Germinal center (tissue), 1 donor: ENCODE measurements at places on chromosomes 16 and 17.

DNA sequence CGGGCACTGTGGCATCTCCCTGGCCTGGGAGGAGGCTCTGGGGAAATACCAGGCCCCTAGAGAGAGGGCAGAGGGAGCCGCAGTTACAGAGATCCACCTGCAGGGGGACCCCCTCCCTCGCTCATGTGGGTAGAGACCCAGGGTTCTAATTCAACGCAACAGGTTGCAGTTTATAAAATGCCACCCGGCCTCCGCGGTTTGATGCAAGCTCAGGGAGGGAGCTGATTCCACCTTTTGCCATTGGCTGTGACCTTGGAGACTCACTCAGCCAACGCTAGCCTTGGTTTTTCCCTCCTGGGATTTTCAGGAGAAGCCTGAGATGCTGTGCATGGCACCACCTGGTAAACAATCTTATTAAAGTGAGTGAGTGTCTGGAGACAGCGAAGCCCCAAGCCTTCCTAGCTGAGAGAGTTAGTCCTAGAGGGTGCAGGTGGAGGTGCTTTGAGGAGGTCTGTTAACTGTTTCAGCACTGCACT lies 12.1 kb downstream of the TTLL6 start:
- peak; percentile 79 for DNase-seq

DNA sequence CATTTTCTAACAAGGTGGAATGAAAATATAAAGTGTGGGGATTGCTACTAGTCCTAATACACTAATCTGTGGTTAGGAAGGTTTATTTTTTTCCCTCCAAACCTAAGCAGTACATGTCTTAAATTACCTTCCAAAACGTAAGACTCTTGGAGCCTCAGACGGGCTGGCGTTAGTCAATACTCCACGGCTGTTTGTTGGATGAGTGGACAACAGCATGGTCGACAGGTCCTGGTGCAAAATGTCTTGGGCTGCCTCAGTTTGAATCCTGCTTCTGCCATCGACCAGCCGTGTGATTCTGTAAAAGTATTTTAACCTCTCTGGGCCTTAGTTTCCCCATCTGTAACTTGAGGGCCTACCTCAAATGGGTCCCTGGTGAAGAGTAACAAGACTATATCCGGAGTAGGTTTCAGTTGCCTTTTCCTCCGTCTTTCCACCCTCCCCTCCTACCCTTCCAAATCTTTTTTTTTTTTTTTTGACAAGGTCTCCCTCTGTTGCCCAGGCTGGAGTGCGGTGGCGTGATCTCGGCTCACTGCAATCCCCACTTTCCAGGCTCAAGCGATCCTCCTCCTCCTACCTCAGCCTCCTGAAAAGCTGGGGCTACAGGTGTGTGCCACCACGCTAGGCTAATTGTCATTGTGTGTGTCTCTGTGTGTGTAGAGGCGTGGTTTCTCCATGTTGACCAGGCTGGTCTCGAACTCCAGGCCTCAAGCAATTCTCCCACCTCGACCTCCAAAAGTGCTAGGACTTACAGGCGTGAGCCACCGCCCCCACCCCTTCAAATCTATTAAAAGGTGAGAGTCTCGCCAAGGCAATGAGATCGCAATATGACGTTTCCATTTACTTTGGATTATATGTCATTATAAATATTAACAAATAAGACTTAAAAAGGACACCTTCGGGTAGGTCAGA lies 5.8 kb downstream of the SCGB1C2 start:
- DNase-seq: no peak

GRCh38 chr17:247767-248166 lies 66.3 kb upstream of the DOC2B start:
- DNase-seq: no peak

- no peak for DNase-seq
Measured at GRCh38 chr16:3670711-3671110, 16.2 kb downstream of the DNASE1 start.

DNA sequence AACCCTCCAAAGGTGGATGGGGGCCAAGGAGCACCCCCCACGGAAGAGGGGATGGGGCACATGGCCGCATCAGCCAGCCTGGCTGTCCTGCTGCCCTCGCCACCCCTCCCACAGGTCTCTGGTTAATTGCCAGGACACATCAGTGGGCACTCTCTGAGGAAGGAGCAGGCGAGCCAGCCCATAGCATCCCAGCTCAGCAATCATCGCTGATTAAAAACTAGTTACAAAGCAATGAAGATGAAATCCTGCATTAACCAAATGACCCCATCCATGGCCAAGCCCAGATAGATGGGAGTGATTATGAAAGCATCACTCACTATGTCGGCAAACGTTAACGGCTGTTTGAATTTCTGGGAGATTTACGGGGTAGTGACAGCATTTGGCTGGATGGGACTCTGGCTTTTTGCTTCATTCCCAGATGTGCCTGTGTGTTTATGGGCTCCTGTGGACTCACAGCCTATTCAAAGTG lies 45.3 kb downstream of the CCDC182 start:
- no peak for DNase-seq

- no peak for DNase-seq
Measured at GRCh38 chr16:83579436-83579835, 228.3 kb upstream of the HSBP1 start.

DNA sequence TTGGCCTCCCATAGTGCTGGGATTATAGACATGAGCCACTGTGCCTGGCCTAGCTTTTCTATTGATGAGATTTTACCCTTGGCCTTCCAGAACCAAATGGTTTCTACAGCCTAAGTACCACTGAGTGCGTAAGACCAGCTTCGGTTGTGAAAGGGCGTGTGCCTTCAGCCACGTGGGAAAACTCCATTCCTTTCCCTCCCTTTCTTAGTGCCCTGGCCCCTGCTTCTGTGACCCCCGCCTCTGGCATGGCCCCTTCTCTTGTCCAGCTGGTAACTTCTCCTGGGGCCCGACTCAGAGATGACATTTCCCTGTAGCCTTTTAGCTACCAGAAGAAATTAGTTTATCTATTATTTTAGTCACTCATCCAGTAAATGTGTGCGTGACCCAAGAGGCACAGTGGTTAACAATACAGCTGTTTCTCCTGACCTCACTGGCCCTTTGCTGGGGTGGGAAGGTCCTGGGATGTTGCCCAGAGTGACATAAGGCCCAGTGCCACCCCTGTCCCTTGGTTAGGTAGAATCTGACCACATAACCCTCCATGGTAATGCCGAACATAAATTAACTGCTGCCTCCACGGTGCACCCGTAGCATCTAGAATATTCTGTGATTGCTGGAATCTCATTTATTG lies 97.3 kb downstream of the PLCG2 start:
- no peak for DNase-seq

DNA sequence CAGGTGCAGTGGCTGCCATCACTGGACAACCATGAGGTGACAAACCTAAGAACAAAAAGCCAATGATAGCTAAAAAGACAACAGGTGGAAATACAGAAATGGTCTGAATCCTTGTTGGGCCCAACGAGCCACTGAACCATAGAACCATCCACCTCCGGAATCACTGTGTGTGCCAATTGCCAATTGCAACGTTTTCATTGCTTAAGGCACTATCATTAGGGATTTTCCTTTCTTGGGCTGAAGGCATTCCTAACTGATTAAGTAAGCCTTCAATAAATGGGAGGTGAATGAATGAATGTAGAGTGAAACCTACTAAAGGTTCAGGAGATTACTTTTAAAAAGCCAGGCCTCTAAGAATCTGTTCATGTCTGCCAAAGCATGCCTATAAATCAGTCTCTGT lies 3.6 kb downstream of the USP31 start:
- no peak for DNase-seq

GRCh38 chr17:5472511-5472910 lies 3.7 kb upstream of the DHX33 start:
- no peak for DNase-seq

- DNase-seq: no peak
Measured at GRCh38 chr17:79855331-79856124, 16.3 kb upstream of the CBX4 start.

GRCh38 chr16:59478838-59479237 lies 744.7 kb upstream of the GOT2 start:
- DNase-seq: no peak

- no peak for DNase-seq
Measured at GRCh38 chr17:69547947-69548346, 133.4 kb downstream of the MAP2K6 start.

DNA sequence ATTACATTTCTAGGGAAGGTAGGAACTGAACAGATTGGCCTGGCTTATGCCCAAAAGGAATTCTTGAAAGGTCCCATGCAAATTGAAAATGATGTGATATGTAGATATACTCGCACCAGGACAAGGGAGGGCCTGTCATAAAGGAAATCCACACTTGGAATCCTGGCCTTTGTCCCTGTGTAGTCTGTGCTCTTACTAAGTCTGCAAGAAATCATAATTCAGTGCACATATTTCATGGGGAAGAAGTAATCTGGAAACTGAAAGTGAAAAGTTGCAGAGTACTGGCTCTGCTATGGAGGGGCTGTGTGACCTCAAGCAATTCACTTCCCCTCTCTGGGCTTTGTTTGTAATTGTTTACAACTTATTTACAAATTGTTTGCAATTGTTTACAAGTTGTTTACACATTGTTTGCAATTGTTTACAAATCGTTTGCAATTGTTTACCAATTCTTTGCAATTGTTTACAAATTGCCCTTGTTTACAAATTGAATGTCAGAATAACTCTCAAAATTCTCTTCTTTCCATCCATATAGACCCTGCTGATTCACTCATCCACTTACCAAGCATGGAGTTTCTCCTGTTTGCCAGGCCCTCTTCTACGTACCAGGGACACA lies 12.9 kb downstream of the SCNN1G start:
- no peak for DNase-seq

GRCh38 chr16:82987767-82988166 lies 361.0 kb downstream of the CDH13 start:
- DNase-seq: no peak

GRCh38 chr16:50928065-50928464 lies 186.2 kb downstream of the CYLD start:
- no peak for DNase-seq

- no peak for DNase-seq
Measured at GRCh38 chr17:74410001-74410443, 21.9 kb upstream of the GPRC5C start.

GRCh38 chr17:7098802-7099459 lies 15.7 kb downstream of the ASGR2 start:
- DNase-seq: no peak

- DNase-seq: peak; percentile 86
Measured at GRCh38 chr17:42578282-42578869, 847 bp upstream of the PSMC3IP start.

GRCh38 chr17:50055426-50056216 lies at the start of gene ITGA3:
Gene ITGA3, plus strand, starts transcription at chr17:50056110. Its CDS starts 330 bp downstream, at chr17:50056440.
- DNase-seq: peak; percentile 63

DNA sequence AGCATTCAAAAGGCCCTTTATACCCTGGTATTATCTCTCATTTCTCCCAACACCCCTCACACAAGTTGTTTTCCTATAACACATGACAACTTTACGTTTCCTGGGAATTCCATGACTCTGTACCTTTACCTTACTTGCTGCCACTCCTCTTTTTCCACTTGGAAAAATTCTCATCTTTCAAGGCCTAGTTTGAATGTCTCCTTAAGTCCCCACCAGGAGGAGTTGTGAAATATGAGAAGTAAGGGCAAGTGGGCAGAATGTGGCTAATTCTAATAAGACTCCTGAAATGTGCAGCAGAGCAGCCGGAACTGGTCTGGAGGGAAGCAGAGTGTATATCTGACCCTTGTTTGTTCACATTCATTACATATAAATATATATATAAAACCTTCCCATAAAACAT lies 39.7 kb downstream of the BRCA1 start:
- no peak for DNase-seq

DNA sequence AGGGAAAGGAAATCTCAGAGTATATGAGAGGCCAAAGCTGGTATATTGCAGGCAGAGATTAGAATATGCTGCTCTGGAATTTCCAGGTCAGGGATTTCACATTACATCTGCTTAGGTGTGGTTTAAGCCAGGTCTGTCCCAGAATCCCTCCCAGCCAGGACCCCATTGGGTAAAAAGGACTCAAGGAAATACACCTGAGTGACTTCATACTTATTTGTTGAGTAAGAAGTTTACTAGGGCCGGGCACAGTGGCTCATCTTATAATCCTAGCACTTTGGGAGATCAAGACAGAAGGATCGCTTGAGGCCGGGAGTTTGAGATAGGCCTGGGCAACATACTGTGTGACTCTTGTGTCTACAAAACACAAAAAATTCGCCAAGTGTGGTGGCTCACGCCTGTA lies 7.2 kb downstream of the PIPOX start:
- DNase-seq: no peak

DNA sequence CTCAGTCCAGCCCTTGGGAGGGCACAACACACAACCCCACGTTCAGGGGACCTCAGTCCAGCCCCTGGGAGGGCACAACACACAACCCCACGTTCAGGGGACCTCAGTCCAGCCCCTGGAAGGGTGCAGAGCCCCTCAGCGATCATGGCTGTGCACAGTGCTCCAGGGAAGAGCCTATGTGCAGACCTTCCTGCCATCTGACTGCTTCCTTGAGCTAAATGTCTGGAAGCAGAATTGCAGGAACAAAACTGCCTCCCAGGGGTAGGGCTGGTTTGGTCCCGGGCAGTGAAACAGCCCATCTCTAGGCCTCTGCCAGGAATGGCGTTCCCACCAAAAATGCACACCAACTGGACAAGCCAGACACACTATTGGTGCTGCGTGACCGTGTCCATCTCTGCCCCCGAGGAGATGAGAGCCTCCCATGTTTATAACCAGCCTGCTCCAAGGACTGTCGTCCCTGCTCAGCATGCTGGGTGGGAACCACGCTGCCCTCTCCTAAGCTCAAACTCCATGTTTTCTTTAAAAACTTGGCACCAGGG lies 44.0 kb downstream of the ZNF276 start:
- no peak for DNase-seq

DNA sequence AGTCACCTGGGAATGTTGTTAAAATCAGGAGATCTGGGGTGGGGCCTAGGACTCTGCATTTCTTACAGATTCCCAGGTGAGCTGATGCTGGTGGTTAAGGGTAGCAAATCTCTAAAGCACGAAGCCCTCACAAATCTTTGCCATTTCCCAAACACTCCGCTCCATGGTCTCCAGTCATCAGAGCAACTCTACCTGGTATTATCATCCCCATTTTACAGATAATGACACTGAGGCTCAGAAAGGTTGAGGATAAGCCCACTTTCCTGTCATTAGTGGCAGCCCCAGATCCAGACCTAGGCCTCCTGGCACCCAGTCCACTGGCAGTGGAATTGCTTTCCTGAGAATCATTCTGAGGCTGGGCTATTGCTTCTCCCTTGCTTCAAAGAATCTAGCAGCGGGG lies 8.7 kb downstream of the SLC46A1 start:
- no peak for DNase-seq

DNA sequence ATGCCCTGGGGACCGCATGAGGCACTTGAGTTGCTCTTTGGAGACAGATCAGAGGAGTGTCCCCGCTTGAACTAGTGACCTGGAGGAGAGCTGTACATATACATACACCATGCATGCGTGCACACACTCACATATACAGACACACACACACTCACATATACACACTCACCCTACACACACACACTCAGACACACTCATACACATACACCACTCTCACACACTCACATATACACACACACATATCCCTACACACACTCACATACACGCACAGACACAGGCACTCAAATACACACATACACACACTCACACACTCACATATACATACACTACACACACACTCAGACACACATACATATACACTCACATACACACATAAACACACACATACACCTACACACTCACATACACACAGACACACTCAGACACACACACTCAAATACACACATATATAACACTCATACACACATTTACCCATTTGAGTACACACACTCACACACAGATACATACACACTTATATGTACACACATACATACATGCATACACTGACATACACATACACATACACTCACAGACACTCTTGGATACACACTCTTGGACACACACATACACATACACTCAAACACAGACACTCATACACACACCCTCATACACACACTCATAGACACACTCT lies 5.4 kb upstream of the MPP2 start:
- DNase-seq: no peak
